ENCODE measurements at places on chromosomes 4 and X.

- DNase-seq, result no peak
Observed at GRCh38 chr4:96097040-96097607, 257.2 kb downstream of the PDHA2 start.

DNA sequence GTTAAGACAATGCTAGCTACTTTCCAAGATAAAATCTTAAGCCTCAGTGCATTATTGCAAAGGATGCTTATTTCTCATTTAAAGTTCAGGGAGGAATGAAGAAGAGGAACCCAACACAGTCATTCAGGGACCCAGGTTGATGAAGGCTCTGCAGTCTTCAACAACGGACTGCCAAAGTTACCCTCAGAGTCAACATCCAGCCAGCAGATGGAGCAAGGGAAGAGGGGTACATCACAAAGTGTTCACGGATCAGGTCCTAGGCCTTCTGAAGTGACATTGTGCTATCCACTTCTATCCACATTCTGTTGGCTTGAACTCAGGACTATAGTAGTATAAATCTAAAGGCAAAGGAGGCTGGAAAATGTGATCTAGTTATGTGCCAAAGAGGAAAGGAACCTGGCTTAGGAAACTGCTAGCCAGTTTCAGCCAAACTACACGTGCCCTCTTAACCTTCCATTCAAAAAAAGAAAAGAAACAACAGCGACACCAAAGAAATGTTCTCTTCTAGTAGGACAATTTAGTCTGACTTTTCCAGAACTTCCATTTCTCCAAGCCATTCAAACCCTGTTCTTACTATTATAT lies 28.8 kb downstream of the NKX6-1 start:
- peak; percentile 26 for DNase-seq

DNA sequence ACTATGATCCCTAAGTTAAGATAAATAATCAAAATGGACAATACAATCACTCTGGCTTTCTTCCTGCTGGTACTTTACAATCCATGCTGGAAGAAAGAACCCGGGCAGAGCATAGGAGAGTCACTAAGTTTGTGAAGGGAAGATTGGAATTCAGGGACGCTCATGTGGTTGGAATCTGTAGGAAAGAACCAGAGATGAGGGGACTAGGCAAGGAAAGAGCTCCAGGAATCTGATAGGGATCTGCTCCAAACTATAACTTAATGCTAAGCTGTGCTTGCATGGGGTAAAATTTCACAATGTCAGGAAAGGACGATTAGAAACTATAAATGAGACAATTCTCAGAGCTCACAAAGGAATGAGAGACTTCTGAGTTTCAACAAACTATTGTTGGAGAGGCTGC lies 167.5 kb downstream of the ADGRA3 start:
- no peak for DNase-seq

- peak; percentile 7 for DNase-seq
Observed at GRCh38 chrX:29948653-29949052, 266.7 kb upstream of the MAGEB2 start.

DNA sequence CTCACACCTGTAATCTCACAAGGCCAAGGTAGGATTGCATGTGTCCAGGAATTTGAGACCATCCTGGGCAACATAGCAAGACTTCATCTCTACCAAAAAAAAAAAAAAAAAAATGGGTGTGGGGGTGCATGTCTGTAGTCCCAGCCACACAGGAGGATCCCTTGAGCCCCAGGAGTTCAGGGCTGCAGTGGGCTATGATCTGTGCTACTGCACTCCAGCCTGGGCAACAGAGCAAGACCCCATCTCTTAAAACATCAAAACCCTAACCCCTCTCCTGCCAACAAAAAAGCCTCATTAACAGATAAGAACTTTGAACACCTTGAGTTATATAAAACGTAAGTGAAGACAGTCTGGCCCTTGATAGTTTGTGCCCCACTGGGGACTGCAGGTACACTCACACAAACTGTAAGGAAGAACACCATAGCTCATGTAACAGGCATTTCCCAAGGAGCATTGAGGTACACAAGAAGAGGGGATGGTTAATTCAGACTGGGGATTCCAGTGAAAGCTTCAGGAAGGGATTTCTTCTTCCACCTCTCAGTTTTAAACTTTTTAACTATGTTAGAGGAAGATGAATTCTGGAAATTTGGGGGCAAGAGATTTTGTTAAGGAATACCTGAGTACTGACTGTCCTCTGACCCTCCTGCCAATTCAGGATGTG lies 34.7 kb downstream of the RBPJ start:
- no peak for DNase-seq

- DNase-seq, result no peak
Observed at GRCh38 chr4:172895699-172896098, 272.9 kb upstream of the GALNT7 start.

GRCh38 chr4:87882321-87882720 lies 49.6 kb downstream of the MEPE start:
- DNase-seq, result no peak

DNA sequence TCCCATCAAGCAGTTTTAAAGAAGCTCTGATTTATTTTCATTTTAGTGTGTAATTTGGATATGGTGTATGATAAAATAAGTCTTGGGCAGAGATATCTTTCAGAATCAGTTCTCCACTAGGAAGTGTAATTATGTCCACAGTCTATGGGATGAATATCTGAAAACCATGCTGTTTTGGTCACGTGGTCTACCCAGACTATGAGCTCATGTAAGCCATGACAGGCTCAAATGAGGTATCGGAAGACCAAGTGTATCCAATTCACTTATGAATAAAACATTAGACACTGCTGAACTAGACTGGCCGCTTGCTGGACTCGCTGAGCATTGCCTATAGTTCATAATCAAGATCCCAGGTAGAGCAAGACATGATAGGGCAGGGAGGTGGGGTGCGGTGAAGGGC lies 50.5 kb downstream of the SOD3 start:
- no peak for DNase-seq

- DNase-seq, result peak; percentile 15
Observed at GRCh38 chr4:80094191-80094590, 21.2 kb upstream of the ANTXR2 start.

DNA sequence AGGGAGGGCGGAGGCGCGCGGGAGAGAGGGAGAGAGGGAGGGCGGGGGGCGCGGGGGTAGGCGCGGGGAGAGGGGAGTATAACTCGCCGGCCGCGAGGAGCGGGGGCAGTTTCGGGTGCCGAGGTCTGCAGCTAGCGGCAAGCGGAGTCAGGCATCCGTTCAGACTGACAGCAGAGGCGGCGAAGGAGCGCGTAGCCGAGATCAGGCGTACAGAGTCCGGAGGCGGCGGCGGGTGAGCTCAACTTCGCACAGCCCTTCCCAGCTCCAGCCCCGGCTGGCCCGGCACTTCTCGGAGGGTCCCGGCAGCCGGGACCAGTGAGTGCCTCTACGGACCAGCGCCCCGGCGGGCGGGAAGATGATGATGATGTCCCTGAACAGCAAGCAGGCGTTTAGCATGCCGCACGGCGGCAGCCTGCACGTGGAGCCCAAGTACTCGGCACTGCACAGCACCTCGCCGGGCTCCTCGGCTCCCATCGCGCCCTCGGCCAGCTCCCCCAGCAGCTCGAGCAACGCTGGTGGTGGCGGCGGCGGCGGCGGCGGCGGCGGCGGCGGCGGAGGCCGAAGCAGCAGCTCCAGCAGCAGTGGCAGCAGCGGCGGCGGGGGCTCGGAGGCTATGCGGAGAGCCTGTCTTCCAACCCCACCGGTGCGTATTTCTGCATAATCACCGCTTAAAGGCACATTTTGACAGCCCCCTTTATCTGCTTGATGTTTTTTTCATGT lies at the start of gene POU4F2:
TSS of gene POU4F2 (plus strand) at position 108 of the 720 bp plus-strand sequence. CDS start at position 356, 248 bp downstream.
- no peak for DNase-seq

GRCh38 chrX:17719711-17720110 lies 17.6 kb upstream of the SCML1 start:
- DNase-seq, result no peak

DNA sequence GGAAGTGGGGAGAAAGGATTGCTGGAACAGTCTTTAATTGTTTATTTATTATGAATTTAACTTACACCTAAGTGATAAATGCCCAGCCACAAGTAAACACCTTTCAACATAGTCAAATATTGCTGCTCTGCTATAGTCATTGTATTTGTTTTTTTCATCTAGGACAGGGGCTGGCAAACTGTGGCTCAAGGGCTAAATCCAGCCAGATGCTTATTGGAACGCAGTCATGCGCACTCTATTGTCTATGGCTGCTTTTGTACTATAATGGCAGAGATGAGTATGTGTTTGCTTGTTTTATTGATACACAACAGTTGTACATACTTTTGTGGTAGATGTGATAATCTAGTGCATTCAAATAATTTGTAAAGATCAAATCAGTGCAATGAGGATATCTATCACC lies 95.3 kb downstream of the ZAR1 start:
- no peak for DNase-seq

GRCh38 chr4:41838590-41838989 lies 90.1 kb upstream of the PHOX2B start:
- no peak for DNase-seq

DNA sequence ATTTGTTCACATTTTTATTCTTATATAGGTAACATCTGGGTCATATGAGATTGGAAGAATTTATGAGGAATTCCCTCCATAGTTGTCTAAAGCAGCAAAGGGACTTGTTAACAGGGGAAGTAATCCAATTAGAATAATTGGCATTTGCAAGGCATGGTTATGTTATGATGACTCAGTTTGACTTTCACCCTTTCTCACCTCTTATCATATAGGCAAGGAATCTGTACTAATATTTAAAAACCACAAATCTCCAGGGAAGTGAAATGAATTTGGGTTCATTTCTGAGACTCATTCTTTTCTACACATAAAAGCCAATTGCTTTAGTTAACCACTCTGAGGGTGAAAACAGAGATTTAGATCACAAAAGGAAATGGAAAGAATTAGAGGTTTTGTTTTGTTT lies 281.5 kb upstream of the DKK2 start:
- DNase-seq, result no peak

- DNase-seq, result peak; percentile 71
Observed at GRCh38 chrX:10156199-10157031, at the start of gene CLCN4. Gene CLCN4, plus strand, starts transcription at chrX:10156975. Its CDS starts 28,058 bp downstream, at chrX:10185033.

- no peak for DNase-seq
Observed at GRCh38 chr4:16195209-16195608, 31.1 kb downstream of the TAPT1 start.

DNA sequence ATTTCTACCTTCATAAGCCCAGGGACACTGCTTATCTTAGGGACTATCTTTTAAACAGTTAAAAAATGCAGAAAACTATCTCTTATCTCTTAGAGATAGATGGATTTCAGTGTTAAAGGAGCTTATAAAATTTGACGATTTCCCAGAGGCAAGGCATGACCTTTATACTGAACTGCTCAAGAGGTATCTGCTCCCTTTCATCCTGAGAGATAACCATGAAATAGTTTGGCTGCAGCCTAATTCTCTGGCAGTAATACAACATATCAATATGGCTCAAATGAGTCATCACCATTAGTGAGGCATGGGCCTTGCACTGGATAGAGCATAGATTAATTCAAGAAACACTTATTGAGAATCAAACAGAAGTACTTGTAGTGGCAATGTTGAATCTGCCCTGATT lies 348.2 kb upstream of the GRIA3 start:
- DNase-seq, result no peak

- no peak for DNase-seq
Observed at GRCh38 chr4:20723019-20723418, 22.8 kb downstream of the PACRGL start.

DNA sequence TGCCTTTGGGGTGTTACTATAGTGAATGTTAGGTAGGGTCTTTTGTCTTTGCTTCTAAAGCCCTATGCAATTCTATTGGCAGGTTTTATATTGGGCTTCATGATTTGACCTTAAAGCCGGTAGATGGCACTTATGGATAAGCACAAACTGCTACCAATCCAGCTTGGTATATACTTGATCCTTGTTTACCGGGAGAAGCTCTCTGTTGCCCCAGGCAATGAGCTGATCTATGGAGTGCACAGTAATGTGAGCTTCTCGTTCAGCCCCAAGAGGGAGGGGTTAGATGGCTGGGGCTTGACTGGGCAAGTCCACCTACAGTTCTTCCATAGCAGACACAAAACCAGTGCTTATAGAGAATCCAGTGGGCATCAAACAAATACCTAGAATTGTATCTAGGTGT lies 287.2 kb upstream of the CT83 start:
- DNase-seq, result no peak

- no peak for DNase-seq
Observed at GRCh38 chr4:10619855-10620254, 64.7 kb downstream of the CLNK start.

- peak; percentile 80 for DNase-seq
Observed at GRCh38 chrX:123878252-123878721, 18.4 kb downstream of the XIAP start.

DNA sequence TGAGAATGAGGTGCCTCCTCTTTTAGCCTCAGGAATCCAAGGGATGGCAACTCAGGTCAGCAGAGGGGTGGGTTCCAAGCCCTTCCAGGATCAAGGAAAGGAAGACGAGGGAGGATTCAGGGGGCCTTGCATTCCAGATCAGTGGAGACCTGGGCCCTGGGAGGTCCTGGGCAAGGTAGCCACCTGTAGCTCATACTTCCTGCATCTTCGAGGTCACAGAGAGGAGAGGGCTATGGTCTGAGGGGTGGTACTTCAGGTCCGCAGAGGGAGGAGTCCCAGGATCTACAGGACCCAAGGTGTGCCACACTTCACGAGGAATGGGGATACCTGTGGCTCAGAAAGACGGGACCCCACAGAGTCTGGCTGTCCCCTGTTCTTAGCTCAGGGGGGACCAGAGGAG lies 9.2 kb downstream of the MAGEA4 start:
- no peak for DNase-seq

DNA sequence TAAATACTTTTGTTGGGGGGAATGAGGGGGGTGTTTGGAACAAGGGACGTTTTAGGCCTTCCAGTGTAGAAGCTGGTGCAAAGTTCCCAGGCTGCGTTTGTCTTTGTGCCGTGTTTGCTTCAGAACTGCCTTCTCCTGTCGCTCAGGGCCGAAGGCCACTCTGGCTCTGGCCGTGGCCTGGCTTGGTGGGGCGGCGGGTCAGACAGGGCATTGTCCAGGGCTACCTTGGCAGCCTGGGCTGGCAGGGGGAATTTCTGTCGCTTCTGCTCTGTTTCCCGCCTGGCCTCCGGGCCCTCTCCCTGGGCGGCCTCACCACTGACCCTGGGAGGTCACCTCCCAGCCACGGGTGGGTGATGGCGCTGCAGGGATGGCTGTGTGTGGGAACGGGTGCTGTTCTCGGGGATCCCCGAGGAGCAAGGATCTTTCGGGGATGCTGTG lies 140.0 kb downstream of the COL4A6 start:
- DNase-seq, result no peak

- no peak for DNase-seq
Observed at GRCh38 chrX:1103360-1103759, 109.1 kb downstream of the CRLF2 start.

DNA sequence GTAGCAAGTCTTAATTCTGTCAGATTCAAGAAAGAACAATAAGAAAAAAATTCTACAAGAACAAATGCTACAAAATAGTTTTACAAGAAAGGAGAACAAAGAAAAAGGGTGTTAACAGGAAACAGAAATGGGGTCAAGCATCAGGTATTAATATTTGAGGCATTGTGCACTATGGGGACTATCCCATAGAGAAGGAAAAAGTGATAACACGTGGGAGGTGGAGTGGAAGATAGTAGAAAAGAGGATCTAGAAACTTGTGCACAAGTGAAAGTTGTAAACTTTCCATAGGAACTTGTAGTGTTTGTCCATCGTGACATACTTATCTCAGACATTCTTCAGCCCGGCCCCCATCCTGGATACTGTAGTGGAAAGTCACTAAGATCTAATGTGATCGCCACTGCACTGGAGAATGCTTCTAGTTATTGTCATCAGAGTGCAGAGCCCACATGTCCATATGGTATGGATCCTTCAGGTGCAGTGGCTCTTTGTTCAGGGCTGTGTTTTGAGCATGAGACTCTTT lies 15.4 kb upstream of the NFXL1 start:
- DNase-seq, result peak; percentile 66
